Stimulated activated CD4-positive, alpha-beta T cell treated with anti-CD3 and anti-CD28 coated beads, TNF-alpha, amount 100 ng/mL, for 4 hours (primary cell): ENCODE measurements at places on chromosomes 7 and 10.

- no peak for DNase-seq
These were observed 525.8 kb downstream of the KIF20B start for GRCh38 chr10:90227217-90227656.

DNA sequence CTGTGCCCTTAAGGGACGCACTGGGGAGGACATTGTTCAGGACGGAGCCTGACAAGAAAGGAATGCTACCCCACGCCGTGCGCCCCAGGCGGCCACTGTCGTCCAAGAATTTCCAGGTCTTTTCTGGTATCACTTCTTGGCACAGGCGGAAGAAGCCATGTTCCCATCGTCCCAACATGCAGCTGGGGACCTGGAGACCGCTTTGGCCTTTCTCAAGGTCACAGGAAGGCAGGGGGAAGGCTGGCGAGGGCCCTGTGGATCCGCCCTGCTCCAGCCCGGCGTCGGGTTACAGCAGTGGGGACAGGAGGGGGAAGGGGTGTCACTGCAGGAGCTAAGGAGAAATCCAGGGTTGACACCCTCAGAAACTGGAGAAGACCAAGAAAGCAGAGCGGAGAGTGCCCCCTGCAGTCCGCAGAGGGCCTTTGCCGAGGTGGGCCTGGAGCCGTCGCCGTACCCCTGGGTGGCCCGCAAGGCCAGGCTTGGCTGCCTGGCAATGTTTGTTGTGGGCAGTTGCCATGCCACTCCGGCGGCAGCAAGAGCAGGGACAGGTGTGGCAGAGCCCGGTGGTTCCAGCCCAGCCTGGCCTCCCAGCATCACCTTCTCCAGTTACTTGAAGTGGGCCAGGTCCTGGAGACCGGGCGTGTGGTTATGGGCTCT lies 104.1 kb downstream of the LHPP start:
- no peak for DNase-seq

DNA sequence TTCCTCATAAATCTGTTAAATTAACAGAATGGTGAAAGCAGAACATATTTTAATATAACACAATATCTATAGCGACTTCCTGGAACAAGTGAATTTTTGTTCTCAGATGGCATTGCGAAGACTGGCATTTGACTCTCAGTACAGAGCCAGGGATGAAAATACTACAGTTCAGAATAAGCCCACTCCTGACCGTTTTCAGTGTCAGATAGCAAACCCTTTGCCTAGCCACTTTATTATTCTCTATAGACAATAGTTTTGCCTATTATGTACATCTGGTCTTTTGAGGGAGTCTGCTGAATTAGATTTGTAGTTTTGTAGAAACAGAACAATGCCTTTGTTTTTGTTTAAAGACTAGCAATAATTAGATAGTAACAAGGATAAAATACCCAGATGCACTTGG lies 2.3 kb downstream of the MINPP1 start:
- DNase-seq: no peak

DNA sequence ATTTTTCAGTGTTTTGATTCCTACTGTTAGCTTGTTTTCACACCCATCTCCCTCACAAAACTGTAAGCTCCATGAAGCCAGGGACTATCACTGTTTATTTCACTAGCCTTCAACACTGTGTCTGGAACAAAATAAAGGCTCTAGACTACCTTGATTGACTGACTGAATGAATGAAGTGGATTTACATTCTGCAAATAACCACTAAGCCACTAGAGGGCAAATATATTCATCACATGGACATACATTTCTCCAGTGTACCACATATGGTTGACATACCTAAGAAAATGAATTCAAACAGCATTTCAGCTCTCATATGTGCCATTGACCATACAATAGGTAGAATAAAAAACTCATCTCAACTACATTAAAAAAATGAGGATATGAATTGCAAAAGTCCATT lies 185.9 kb downstream of the RAB11FIP2 start:
- no peak for DNase-seq

GRCh38 chr10:70656489-70656888 lies 15.8 kb upstream of the ADAMTS14 start:
- DNase-seq: no peak

DNA sequence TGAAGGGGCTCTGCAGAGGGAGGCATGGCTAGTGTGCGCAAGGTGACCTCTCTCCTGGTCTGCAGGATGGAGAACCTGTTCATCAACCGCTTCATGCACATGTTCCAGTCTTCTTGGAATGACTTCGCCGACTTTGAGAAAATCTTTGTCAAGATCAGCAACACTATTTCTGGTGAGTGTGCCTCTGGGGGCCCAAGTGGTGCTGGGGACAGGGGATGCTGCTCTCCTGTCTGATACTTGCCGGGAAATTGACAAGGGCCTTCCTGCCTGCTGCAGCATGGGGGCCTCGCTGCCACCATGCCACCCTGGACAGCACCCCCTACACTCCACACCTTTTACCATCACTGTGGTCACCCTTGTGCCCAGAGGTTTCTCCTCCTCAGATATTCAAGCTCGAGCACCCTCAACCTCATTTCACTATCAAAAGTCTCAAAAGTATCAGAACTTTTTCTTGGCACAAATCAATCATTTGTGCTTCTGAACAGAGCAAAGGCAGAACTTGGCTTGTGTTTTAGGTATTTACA lies 50.0 kb downstream of the ALOX5 start:
- DNase-seq: no peak

DNA sequence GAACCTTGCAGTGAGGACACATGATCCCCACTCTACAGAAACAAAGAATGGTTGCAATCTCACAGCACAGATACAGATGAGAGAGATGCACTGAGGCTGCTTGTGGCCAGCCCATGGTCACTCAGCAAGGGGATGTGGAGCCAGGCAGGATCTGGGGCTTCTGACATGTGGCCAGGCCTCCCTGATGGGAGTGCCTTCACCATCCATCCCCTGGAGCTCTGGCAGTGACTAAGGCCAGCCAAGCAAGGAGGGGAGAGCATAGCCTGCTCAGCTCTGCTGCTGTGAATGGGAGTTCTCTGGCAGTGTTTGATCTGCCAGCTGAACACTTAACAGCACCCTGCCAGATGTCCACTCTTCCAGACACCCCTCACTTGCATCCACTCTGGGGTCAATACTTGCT lies 19.8 kb downstream of the C10orf71 start:
- no peak for DNase-seq

DNA sequence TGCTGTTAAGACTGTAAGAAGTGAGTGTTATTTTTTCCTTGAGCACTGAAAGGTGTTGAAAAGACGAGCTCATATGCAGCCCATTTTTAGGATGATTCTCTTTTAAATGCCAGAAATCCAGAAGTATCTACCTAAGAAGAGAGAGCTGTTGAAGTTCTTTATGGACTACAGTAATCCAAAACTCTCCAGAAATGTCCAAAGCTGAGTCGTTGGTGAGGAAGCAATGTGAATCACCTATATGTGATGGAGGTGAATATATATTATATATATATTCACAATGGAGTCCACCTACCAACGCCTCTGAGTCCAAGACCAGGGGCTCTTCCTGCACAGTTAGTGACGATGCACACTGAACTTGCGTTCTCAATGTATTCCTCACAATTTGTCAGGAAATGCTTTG lies 252.7 kb upstream of the PITRM1 start:
- no peak for DNase-seq

GRCh38 chr10:102814873-102815661 lies 22.1 kb downstream of the CYP17A1 start:
- DNase-seq: no peak

GRCh38 chr7:92621026-92621540 lies 30.9 kb upstream of the FAM133B start:
- DNase-seq: no peak

DNA sequence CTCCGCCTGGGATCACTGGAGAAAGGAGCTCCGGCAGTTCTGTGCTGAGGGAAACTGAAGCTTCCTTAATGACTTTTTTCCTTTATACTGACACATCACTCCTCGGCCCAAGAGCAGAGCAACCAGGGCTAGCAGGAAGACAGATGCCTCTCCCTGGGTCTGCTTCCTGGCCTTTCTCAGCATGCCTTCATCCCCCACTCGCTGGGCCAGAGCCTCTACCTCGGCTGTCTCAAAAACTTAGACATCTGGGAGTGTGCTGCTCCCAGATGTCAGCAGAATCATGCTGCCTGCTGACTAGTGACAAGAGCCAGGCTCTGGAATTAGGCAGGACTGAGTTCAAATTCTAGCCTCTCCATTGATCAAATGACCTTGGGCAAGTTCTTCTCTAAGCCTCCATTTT lies 24.4 kb upstream of the LRRC4 start:
- no peak for DNase-seq

DNA sequence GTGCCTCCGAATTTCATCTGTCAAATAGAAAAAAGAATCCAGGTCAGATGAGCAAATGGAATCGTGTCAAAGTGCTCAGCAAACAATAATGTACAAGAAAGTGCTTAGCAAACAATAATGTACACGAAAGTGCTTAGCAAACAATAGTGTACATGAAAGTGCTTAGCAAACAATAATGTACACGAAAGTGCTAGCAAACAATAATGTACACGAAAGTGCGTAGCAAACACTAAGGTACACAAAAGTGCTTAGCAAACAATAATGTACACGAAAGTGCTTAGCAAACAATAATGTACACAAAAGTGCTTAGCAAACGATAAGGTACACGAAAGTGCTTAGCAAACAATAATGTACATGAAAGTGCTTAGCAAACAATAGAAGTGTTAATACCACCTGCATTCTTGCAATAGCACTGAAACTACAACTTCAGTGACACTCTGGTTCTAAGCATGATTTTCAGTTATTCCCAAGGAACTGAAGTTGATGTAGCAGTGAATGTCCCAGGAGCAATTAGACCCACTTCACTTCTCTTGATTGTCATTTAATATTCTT lies 33.4 kb upstream of the MYL10 start:
- no peak for DNase-seq

DNA sequence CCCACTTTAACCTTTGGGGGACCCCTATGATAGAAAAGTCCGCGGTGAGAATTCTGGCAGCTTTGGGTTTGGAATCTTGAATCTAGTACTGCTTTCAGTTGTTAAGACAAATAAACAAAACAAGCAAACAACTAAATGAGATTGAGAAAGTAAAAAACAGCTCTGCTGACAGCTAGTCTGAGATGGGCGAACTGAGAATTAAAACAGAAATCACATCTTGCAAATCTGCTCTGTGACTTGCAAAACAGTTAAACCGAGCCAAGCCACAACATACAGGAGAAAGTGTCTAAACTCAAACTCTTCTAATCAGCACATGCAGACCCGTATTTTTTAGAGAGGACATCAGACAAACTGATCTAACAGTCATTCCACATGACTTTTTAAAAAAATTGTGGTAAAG lies 110.4 kb downstream of the SH2D4B start:
- no peak for DNase-seq

DNA sequence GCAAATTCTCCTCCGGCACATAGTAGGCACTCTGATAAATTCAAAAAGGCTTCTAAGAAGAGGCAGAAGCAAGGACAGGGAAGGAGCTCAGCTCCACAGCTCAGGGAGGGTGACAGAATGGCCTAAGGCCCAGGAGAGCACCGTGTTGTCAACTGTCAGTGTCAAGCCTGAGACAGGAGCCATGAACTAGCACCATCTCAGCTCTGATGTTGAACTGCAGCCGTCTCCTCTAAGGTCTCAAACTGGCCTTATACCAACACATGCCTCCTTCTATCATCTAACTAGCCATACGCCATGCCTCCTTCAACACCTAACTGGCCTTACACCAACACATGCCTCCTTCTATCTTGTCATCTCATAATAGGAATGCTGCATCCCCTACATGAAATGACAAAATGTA lies 73.0 kb downstream of the IGF2BP3 start:
- no peak for DNase-seq

- peak; percentile 76 for DNase-seq
These were observed 6.3 kb upstream of the ZNF736 start for GRCh38 chr7:64307254-64308015.

- DNase-seq: no peak
These were observed 77.5 kb upstream of the KCNMA1 start for GRCh38 chr10:77715088-77715487.

DNA sequence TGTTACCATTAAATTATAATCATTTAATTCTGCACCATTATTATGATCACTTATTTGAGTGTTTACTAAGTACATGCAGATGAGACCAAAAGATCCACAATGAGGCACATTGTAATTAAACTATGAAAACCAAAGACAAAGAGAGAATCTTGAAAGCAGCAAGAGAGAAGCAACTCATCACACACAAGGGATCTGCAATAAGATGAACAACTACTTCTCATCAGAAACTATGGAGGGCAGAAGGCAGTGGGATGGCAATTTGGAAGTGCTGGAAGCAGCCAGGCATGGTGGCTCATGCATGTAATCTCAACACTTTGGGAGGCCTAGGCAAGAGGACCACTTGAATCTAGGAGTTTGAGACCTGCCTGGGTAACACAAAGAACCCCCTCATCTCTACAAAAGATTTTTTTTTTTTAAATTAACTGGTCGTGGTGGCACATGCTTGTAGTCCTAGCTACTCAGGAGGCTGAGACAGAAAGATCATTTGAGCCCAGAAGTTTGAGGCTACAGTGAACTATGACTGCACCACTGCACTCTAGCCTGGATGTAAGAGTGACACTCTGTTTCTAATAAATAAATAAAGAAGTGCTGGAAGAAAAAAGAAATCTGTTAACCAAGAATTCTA lies 47.7 kb downstream of the CDK6 start:
- no peak for DNase-seq

DNA sequence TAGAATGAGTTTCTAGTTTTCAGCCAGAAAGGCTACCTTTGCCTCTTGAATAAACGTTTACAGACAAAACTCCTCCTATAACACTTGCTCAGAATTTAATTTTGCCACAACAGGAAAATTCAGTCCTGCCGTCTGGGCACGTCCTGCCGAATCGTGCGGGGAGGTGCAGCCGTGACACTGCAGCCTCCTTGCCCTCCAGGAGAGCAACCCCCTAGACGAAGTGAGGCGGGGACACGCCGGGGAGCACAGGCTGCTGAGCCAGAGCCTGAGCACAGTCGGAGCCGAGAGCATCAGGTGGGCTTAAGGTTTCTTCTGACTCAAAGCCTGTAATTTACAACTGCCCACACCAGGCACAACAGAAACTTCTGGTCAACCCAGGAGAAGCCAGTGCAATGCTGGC lies 102.3 kb downstream of the DYNC2I1 start:
- DNase-seq: no peak

GRCh38 chr7:103480771-103481170 lies 34.8 kb upstream of the SLC26A5 start:
- DNase-seq: no peak

DNA sequence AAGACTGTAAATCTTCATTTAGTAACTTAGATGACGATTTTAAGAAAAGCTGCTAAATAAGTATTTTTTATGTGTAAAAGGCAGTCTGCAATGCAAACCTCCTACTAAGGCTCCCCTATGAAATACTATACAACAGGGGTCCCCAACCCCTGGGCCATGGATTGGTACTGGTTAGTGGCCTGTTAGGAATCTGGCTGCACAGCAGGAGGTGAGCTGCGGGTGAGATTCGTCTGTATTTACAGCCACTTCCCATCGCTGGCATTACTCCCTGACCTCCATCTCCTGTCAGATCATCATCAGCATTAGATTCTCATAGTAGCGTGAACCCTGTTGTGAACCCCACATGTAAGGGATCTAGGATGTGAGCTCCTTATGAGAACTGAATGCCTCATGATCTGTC lies 580.4 kb downstream of the MAGI2 start:
- no peak for DNase-seq

GRCh38 chr10:74213571-74214162 lies 62.6 kb downstream of the ADK start:
- DNase-seq: peak; percentile 13

- DNase-seq: no peak
These were observed 133.9 kb upstream of the FGFR2 start for GRCh38 chr10:121732172-121732571.
